Right renal pelvis (tissue), 4 donors: ENCODE measurements at places on chromosomes 2 and 18. TPM values are rescaled to one million over a fixed set of nuclear protein-coding genes. Genes with fewer than 3 reads are reported as not detected.

Gene ARID5A
- 5.7 TPM for polyA plus RNA-seq

Gene YES1
- polyA plus RNA-seq: 65.4 TPM

Gene CCDC148
- 7.8 TPM for polyA plus RNA-seq

Gene FEV
- 0.08 TPM for polyA plus RNA-seq

Gene ALK
- polyA plus RNA-seq: 0.26 TPM

Gene HRH4
- polyA plus RNA-seq: 0.12 TPM

Gene CHRNG
- 1.1 TPM for polyA plus RNA-seq

Gene OTOS
- polyA plus RNA-seq: 0.34 TPM

Gene ACADL
- polyA plus RNA-seq: 23.2 TPM

Gene CTNNA2
- polyA plus RNA-seq: 4.3 TPM

Gene GCA
- 42.2 TPM for polyA plus RNA-seq

Gene GPR155
- 7.8 TPM for polyA plus RNA-seq

Gene CDCA7
- polyA plus RNA-seq: 40.0 TPM

Gene PTPN2
- 55.8 TPM for polyA plus RNA-seq

Gene STARD7
- 152 TPM for polyA plus RNA-seq

Gene CXCR1
- polyA plus RNA-seq: not detected

Gene INSIG2
- 28.5 TPM for polyA plus RNA-seq

Gene GPR75
- 1.9 TPM for polyA plus RNA-seq

Gene ERMN
- 0.18 TPM for polyA plus RNA-seq

Gene APLF
- 3.2 TPM for polyA plus RNA-seq

Gene GPR45
- not detected for polyA plus RNA-seq

Gene TUBA3E
- 0.21 TPM for polyA plus RNA-seq

Gene GATA6
- 11.8 TPM for polyA plus RNA-seq

Gene TRABD2A
- polyA plus RNA-seq: 0.36 TPM

Gene GREB1L
- 2.5 TPM for polyA plus RNA-seq

Gene OTOF
- 0.17 TPM for polyA plus RNA-seq

Gene ADCYAP1
- polyA plus RNA-seq: 0.30 TPM
